ENCODE measurements at places on chromosomes 6 and 20. TPM values are rescaled to one million over a fixed set of nuclear protein-coding genes. Genes with fewer than 3 reads are reported as not detected.

COL21A1 gene
- total RNA-seq = not detected

IYD gene
- total RNA-seq = not detected

PHACTR1 gene
- 2.8 TPM for total RNA-seq

FRS3 gene
- total RNA-seq = 6.9 TPM

GPLD1 gene
- 0.21 TPM for total RNA-seq

GZF1 gene
- 27.7 TPM for total RNA-seq

CLPSL2 gene
- not detected for total RNA-seq

KCNK15 gene
- not detected for total RNA-seq

KCNK16 gene
- total RNA-seq = not detected

LRRC73 gene
- 0.37 TPM for total RNA-seq

FAM83C gene
- total RNA-seq = not detected

MUC21 gene
- not detected for total RNA-seq

NRM gene
- total RNA-seq = 5.6 TPM

BTNL2 gene
- total RNA-seq = not detected

KHDC1L gene
- total RNA-seq = not detected

LY6G5C gene
- total RNA-seq = 3.8 TPM

Measured in T-helper 17 cell (primary cell).